ENCODE measurements at places on chromosomes 3 and 15.

GRCh38 chr3:124034016-124034843 is 42.3 kb upstream of the ROPN1 start:
- DNase-seq = no peak

GRCh38 chr3:41417574-41417973 is 218.3 kb downstream of the CTNNB1 start:
- DNase-seq = no peak

DNA sequence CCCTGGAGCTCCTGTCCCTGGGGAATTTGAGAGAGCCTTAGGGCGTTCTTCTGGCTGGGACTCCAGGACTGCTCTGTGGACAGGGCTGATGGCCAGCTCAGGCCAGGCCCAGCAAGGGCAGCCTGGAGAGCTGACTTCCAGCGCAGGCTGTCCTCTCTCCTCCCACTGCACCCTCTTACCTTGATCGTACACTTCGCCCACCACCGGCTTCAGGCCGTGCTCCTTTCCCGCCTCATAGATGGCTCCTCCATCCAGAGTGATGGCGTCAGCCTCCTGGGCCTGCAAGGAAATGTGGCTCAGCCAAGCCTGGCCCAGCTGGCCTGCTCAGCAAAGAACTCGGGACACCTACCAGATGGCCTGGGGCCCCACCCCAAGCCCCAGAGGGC is 3.1 kb downstream of the MELTF start:
- no peak for DNase-seq

DNA sequence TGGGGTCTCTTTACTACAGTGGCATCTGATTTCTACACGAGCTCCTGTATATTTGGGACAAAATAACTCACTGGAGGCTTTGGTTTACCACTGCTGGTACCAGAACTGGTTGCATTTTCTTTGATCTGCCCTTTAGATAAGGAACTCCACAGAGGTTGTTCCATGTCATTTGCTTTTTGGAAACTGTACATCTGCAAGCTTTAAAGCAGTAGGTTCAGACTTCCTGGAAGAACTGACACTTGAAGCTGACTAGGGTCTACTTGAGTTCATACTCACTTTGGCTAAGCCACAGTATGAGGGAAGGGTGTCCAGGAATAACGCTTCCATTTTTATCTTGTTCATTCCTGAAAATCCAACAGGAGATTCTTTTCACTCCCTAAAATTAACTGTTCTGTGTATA is 86.4 kb downstream of the WWTR1 start:
- no peak for DNase-seq

DNA sequence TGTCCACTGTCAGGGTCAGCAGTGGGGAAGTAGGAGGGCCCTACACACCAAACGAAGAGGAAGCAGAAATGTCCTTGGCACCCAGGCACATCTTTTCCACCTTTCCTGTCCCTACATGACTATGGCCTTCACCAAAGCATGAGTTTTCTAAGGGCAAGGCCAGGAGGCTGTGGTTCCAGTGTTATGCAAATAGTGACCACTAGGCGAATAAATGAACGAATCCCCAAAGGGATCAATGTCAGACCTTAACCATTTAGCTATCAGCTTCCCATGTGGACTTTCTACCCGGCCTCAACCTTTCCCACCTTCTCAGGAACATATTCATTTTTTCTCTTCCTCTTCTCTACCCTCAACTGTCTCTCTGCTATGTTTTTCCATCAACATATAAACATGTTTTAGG is 63.1 kb downstream of the NTRK3 start:
- no peak for DNase-seq

- no peak for DNase-seq
Observed at GRCh38 chr3:124586126-124587052, 143.9 kb upstream of the UMPS start.

DNA sequence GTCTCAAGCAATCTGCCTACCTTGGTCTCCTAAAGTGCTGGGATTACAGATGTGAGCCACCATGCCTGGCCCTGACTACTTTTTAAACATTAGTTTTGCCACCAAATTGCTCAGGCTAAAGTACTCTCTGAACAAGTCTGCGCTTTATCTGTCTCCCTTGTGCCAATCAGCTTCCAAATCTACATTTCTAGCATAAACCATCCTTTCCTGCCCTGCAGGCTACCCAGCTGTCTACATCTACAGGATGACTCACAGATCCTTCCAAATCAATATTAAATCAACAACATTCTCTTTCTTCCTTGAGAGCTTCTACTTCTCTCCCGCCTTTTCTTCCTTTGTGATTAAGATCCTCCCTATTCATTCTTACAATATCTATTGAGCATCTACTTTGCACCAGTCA is 16.0 kb upstream of the ATOSA start:
- no peak for DNase-seq

DNA sequence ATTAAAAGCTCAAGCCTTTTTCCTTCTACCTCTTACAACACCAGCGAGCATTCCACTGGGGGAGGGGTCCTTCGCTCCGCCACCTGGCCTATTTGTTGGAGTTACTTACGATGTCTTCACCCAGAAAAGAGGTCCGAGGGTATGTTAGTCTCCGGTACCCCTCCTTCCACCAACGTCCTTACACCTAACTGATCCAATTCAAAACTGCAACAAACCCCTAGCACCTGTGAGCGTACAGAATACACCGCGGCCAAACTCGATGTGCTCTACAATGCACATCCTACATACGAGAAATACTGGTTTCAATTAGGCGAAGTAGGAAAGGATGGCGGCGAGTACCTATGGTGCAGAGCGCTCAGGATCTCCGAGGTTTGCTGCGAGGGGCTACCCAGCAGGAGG is 944 bp downstream of the SLITRK3 start:
- no peak for DNase-seq

GRCh38 chr3:53375019-53375418 is 27.7 kb upstream of the DCP1A start:
- DNase-seq = peak; percentile 19

DNA sequence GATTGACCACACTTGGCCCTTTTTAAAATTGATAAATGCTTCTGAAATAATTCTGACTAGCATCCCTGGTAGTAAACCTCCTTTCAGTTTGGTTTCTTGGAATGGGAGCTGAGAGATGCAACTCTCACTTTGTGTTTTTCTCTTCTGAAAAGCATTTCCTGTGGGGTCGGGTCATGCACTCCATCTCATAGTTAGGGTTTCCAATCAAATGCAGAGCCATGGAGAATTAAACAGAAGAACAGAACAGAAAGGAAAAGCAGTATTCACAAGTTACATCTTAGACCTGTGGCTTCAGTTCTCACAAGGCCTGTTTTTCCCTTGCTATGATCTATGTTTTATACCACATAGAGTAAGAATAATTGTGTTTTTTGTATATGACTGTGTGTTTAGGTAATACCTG is 39.7 kb downstream of the SENP2 start:
- DNase-seq = no peak

- peak; percentile 79 for DNase-seq
Observed at GRCh38 chr3:189099031-189099471, 72.7 kb upstream of the TPRG1 start.

- no peak for DNase-seq
Observed at GRCh38 chr15:74584779-74585178, 30.9 kb upstream of the CLK3 start.

Measured in stromal cell of bone marrow (primary cell).